ENCODE measurements at places on chromosomes 16 and 17.

GRCh38 chr16:85565801-85566526 is 47.2 kb upstream of the GSE1 start:
- no peak for DNase-seq

GRCh38 chr17:7538891-7539545 is 9.8 kb upstream of the TNFSF12 start:
- no peak for DNase-seq

DNA sequence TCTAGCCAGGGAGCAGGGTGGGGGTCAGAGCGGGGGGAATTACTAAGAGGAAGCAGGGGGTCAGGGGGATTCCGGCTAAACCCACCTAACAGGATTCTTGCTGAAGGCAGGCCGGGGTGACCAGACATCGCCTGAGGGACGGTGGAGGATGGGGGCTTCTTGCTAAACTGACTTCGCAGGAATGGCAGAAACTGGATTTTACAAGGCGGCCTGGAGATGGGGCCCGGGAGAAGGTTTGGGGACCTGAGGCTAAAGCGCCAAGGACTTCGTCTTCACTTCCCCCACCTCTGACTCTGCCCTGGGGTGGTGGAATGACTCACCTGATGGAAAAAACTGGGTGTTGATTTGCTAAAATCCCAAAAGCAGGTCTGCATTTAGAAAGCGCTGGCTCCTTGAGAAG is 23.5 kb downstream of the LGALS3BP start:
- DNase-seq, result no peak

- DNase-seq, result no peak
These were observed 107.9 kb downstream of the HAPSTR1 start for GRCh38 chr16:9199311-9199710.

DNA sequence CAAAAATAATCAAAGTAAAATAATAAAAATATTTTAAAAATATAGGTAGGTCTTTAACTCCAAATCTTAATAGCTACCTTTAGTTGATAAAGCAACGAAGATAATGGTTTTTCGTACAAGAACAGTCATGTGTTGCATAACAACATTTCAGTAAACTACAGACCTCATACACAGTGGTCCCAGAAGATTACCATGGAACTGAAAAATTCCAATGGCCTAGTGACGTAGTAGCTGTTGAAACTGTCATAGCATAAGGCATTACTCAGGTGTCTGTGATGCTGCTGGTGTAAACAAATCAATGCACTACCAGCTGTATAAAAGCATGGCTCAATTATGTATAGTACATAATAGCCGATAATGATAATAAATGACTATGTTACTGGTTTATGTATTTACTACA is 43.9 kb downstream of the CREBBP start:
- no peak for DNase-seq

DNA sequence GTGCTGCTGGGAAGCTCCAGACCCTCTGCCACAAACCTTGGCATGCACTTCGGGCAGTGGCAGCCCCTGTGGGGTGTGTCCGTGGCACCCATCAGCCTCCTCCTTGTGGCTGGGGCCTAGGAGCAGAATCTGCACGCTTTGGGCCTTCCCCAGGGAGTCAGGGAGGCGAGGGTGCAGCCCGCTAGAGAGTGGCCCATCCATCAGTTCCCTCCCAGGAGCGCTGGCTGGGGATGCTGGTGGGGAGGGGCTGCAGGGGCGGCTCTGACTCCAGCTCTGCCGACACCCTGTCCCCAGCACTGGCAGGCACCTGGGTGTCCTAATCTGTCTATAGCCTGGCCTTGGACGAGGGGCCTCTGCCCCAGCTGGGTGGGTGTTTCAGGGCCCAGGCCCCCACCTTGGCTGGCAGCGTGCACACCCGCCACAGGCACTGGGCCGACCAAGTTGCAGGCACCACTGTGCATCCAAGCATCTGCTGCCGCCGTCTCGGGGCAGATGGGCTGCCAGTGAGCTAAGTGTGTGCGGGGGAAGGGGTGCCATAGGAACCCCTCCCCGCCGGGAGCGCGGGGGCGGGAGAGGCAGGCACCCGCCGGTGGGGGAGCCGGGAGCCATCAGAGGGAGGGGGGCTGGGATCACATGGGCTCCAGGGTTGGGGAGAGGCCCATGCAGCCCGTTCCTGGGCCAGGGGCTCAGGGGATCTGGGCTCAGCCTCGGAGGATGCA is 30.2 kb downstream of the ENDOV start:
- DNase-seq, result no peak

DNA sequence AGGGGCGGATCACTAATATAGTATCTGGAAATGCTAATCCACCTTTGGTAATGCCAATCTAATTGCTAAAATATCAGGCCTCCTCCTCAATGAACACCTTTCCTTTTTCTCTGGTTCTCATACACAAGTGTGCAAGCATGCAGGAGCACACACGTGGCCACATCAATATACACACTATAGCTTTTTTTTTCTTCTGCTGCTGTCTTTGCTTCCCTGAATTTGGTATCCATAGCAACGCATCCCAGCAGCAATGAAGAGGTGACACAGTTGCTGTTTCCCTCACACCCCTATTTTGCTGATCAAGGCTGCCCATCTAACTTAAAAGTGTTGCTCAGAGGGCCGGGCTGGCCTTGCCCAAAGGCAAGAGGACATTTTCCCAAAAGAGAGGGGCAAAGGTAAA is 15.4 kb downstream of the NOG start:
- DNase-seq, result no peak

GRCh38 chr17:68820825-68821481 is 134.2 kb downstream of the ABCA8 start:
- DNase-seq, result no peak

- no peak for DNase-seq
These were observed at the start of gene MFSD6L for GRCh38 chr17:8798846-8799569. Gene MFSD6L, minus strand, starts transcription at chr17:8799365. Its CDS starts 245 bp downstream, at chr17:8799120.

DNA sequence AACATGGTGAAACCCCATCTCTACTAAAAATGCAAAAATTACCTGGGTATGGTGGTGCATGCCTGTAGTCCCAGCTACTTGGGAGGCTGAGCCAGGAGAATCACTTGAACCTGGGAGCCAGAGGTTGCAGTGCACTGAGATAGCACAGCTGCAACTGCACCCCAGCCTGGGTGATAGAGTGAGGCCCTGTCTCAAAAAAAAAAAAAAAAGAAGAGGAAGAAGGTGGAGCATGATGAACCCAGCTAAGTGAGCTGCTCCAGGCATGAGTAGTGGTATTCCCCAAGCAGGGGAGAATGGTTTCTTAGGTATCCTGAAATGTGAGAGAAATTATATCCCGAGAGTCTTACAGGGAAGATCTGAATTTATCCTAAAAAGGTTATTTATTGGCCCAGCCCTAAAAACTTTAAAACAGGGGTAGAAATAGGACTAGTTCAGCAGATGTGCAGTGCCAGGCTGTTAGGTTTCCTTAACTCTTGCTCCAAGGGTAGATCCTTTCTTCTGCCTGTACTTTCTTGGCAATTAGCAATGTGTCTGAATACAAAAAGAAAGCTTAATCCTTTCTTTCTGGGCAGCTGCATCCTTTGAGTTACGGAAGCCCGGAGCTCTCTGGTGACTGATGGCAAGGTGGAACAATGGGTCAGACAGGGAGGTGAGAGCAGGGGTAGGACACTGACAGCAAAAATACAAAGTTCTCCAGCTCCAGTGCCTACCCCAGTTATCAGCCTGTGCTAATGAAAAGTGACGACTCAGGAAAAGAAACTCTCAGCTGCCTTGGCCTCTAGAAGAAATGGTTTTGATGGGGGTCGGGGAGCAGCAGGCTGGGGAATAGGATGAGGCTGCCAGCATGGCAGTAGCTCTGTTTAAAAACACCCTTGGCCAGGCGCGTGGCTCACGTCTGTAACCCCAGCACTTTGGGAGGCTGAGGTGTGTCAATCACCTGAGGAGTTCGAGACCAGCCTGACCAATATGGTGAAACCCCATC is 36.5 kb upstream of the TOB1 start:
- DNase-seq, result no peak

- DNase-seq, result no peak
These were observed 131.1 kb downstream of the ZNF423 start for GRCh38 chr16:49724774-49725173.

DNA sequence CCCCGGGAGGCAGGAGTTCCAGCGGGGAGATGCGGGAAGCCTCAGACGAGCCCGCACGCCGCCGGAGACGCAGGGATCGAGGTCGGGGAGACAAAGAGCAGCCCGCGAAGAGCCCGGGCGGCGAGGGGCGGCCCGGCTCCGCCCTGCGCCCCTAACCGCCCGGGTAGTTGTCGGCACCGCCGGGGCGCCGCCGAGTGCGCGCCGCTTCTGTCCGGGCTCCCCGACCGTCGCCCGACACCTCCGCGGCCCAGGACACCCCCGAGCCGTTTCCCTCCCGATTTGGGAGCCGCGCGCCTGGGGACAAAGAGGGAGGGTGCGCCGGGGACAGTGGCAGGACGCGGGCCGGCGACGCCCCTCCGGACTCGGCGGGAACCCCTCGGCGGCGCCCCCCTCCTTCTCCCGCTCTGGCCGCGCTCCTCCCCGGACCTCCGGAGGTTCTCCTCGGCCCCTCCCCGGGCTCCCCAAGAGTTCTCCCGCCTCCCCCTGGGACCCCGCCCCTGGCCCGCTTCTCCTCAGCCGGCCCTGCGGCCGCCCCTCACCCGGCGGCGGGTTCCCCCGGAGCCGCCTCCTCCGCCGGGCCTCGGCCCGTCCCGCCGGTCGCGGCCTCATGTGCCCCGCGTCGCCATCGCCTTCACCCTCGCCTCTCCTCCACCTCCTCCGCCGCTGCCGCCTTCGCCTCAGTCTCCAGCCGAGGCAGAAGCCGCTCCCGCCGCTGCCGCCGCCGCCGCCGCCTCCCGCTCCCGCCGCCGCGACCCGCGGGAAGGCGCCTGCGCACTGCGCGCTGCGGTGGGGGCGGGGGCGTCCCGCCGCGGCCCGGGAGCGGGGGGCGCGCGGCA is at the start of gene GJC1:
TSS of gene GJC1 (minus strand) at position 765 of the 836 bp plus-strand sequence. CDS start 24,470 bp downstream, outside the sequence.
- no peak for DNase-seq

GRCh38 chr17:48159232-48159631 is 51.7 kb downstream of the SNX11 start:
- DNase-seq, result no peak

DNA sequence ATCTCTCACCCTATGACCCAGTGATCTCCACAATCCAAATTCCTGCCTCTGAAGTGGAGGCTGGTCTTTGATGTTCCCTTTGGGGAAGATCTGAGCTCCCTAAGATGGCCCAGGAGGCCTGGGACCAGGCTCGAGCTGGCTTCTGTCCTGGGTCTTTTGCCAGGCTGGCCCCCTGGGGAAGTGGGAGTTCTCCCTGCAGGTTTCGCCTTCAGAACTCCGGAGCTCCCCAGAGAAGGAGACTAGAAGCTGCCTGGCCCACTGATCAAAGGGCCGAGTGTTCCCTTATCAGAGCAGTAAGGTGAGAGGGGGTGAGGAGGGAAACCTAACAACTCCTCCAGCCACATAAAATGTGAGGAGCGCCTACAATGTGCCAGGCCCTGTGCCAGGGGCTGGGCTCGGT is 147.1 kb downstream of the IRF8 start:
- no peak for DNase-seq

DNA sequence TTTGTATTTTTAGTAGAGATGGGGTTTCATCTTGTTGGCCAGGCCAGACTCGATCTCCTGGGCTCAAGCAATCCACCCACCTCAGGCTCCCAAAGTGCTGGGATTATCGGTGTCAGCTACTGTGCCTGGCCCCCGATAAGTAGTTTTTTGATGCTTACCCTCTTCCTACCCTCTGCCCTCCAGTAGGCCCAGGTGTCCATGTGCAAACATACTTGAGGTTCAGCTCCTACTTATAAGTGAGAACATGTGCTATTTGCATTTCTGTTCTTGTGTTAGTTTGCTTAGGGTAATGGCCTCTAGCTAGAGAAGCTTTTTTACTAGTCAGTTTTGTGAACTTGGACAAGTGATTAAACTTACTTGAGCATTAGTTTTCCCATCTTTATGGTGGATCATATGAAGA is 136.8 kb downstream of the HS3ST4 start:
- DNase-seq, result no peak

- DNase-seq, result no peak
These were observed 12.1 kb upstream of the TBX21 start for GRCh38 chr17:47720754-47721533.

DNA sequence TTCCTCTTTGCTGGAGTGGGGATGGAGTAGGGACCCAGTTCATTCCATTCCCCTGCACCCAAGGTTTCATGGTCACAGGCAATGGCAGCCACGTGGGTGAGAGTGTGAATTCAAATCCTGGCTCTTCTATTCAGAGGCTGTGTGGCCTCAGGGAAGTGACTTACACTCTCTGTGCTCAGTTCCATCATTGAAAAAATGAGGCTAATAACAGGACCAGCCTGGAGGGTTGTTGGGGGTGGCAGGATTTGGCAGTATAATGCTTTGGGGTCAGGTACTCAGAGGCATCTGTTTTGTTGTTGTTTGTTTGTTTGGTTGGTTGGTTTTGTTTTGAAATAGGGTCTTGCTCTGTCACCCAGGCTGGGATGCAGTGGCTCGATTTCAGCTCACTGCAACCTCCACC is 2.2 kb upstream of the CRISPLD2 start:
- no peak for DNase-seq

DNA sequence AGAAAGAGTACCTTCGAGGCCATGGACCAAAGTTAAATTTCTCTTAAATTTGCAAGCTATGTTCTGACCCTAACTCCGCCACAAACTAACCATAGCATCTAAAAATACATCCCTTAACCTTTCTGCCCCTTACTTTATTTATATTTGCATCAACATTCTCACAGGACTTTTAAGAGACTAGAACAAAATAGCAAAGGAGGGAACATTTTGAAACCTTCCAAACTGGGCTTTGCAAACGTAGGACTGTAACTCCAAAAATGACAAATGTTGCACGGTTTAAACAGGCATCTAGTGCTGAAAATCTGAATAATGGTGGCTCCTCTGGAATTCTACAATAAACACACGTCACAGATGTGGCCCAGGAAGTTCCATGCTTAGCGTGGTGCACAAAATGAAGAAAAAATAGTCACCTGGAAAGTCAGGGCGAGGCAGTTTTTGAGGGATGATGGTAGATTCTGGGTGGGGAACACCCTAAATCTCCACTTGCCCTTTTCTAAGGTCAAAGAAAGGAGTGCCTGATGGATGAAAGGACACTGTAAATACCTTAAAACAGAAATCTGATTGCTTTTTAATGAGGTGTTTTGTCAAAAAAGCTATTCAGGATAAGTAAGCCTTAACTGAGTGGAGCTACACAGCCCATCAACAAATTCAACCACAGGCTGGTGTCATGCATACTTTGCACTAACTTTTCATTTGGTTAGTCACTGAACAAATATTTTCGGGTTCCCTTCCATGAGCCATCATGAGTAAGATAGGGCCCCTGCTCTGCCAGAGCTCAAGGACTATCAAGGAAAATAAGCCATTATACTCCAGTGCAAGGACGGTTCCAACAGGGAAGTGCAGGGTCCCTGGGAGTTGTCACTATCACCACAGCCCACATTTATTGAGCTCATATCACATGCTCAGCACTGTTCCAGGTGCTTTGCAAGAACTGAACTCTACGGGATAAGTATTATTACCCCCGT is 21.2 kb downstream of the ARHGAP17 start:
- no peak for DNase-seq

- DNase-seq, result no peak
These were observed 2.2 kb downstream of the CIBAR2 start for GRCh38 chr16:85110105-85110504.

GRCh38 chr16:65318138-65318537 is 196.3 kb upstream of the CDH11 start:
- no peak for DNase-seq
